ENCODE measurements at places on chromosomes 11 and 22. TPM values are rescaled to one million over a fixed set of nuclear protein-coding genes. Genes with fewer than 3 reads are reported as not detected.

- DNase-seq = no peak
Observed at GRCh38 chr22:28582806-28583205, 96.8 kb downstream of the TTC28 start.

DNA sequence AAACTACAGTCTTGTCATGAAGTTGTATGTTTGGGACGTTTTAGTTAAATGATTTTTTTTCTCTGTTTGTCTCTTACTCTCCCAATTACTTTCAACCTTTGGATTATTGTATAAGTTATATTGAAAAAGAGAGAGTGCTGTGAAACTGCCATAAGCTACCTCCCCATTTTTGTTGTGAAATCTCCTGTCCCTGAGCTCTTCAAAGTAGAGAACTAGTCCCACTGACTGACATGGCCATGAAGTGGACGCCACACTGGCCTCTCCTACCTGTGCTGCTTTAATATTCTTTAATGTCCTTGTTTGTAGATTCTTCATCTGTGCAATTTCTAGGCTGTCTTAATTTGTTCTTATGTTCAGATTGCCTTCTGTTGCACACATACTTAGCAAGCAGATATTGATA lies 56.3 kb downstream of the PPFIA1 start:
- no peak for DNase-seq

- no peak for DNase-seq
Observed at GRCh38 chr11:118749429-118749828, 41.5 kb downstream of the DDX6 start.

GRCh38 chr22:36740716-36741115 lies 35.2 kb downstream of the IFT27 start:
- DNase-seq = no peak

DNA sequence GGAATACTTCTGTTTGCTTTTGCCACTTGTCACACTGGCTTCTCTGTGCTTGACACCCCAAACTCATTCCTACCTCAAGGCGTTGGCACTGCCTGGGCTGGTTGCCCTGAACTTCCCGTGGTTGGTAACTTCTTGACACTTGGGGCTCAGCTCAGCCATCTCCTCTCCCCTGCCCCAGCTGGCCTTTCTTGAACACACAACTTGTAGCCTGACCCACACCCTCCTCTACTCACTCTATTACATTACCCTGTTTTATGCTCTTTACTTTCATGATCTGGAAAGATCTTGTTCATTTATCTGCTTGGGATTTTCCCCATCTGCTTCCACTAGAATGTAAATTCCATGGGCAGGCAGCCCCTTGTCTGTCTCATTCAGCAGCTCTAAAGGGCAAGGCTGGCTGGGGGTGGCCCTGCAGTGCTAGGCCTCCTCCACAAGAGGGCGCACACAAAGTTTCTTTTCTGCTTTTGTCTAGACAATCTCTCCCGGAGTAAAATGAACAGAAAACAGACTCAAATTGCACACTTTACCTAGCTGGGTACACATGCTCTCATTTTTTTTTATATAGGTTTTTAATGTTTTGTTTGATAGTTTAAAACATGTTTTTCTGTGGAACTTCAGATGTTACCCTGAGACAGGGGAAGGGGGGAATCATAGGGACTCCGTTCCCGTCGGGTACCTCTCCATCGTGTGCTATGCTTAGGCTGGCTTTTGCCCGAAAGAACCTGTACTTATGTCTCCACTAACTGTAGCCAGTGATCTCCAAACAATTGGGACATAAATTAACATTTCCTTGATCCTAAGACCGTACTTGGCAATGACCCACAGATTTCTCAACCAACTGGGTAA lies 16.4 kb upstream of the MRGPRX2 start:
- peak; percentile 79 for DNase-seq

- DNase-seq = peak; percentile 56
Observed at GRCh38 chr22:28798810-28799605, 1.4 kb downstream of the XBP1 start.

- no peak for DNase-seq
Observed at GRCh38 chr11:38169286-38169685, 1571.2 kb upstream of the RAG2 start.

DNA sequence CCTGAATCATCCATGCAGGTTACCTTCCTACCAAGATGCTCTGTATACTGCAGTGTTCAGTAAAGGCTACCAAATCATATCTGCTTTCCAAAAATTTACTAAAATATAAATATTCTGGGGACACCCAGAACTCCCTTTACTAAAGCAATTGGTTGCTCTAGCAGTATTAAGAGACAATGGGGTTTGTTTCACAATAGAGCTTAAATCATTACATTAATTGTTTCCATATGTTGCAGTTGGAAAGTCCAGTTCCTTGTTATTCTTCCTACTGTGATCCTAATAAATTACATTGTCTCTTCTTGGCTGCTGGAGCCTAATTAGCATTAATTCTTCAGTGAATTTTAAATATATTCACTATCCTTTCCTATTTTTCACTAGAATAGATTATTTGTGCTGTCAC lies 316.0 kb upstream of the MTNR1B start:
- no peak for DNase-seq

GRCh38 chr11:115892016-115892415 lies 387.8 kb upstream of the CADM1 start:
- DNase-seq = no peak

- DNase-seq = no peak
Observed at GRCh38 chr11:44256673-44257291, 53.2 kb downstream of the ALX4 start.

DNA sequence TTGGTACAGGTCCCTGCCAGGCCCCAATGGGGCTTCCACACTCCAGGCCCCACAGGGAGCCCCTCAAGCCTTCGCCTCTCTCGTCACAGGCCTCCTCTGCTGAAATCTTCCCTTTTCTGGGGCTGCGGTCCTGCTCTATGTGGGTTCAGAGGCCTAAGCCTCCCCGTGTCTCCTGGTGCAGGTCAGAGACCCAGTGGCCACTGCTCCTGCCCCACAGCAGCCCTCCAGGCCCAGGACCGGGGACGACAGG lies 5.9 kb upstream of the IFITM3 start:
- DNase-seq = no peak

DNA sequence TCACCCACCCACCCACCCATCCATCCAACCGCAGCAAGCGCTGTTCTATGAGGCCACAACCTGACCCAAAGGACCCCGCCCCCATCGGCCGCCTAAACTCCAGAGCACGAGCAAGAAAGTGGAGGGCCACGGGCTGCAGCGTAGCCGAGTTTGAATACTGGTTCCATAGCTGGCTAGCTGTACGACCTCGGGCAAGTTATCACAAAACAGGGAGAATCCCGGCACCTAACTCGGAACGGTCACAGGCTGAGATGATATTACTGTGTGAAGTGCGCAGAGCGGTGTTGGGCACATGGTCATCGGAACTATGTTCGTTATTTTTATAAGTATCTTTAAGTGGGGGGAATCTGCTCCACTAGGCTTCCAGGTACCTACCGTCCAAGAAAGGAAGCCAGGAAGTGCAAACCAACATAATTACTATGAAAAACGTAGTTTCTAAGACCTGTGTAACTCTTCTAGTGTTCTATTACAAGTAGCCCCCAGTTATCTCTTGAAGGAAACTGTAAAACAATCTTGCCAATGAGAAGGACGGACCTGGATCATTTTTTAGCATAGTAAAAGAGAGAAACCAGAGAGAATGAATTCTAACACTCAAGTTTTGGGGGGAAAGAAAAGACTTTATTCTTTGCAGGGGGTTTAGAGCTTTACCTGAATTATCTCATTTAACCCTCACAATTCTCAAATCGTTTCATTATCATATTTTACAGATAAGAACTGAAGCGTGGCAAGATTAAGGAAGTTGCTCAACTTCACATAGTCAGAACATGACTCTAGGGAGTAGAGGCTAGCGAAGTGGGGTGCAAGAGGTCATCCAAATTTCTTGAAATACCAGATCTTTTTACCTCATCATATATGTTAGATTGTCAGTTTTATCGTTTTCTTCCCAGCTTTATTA lies 663 bp upstream of the BUD13 start:
- DNase-seq = no peak

GRCh38 chr11:86162239-86162638 lies 82.3 kb upstream of the EED start:
- DNase-seq = no peak

GRCh38 chr22:17460895-17461294 lies 91.6 kb downstream of the CECR2 start:
- DNase-seq = no peak

- no peak for DNase-seq
Observed at GRCh38 chr22:36976606-36977005, 42.6 kb downstream of the TST start.

- DNase-seq = peak; percentile 77
Observed at GRCh38 chr11:64842851-64843685, 1.4 kb downstream of the CDC42BPG start.

- DNase-seq = no peak
Observed at GRCh38 chr22:16838073-16838472, 12.9 kb upstream of the XKR3 start.

- no peak for DNase-seq
Observed at GRCh38 chr22:27197618-27198017, 540.2 kb downstream of the MIAT start.

GRCh38 chr11:107676336-107677057 lies 35.4 kb downstream of the SLN start:
- no peak for DNase-seq

APOL5 gene
- not detected for total RNA-seq

MPEG1 gene
- total RNA-seq = not detected

SLC22A12 gene
- total RNA-seq = not detected

CCDC188 gene
- not detected for total RNA-seq

KDM4D gene
- total RNA-seq = 0.68 TPM

SGSM1 gene
- 0.07 TPM for total RNA-seq

GAS2L1 gene
- 16.9 TPM for total RNA-seq

PRMT3 gene
- 24.0 TPM for total RNA-seq

All from Calu3 (cell line).